ENCODE measurements at places on chromosomes 16 and 17.

GRCh38 chr17:73968680-73969079 is 234.8 kb upstream of the RPL38 start:
- DNase-seq = no peak

- no peak for DNase-seq
Observed at GRCh38 chr17:79108232-79108850, 33.7 kb downstream of the ENGASE start.

DNA sequence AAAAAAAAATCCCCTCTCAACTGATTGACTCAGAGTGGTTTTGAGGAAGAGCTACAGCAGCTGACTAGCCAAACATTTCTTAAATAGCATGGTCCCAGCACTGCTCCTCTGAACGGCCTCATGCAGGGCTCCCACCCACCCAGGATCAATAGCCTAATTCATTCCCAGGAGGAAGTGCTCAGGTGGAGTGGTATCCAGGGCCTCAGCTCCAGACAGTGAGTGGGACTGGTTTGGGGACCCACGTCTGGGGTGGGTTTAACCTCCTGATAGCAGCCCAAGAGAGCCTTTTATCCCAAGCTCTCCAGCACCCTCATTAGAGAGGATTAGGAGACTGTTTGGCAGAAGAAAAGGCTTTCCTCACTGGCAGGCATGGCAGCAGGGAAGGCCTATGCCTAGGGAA is 68.5 kb upstream of the CDH5 start:
- DNase-seq = no peak

- no peak for DNase-seq
Observed at GRCh38 chr17:42338427-42338985, 49.7 kb downstream of the STAT3 start.

DNA sequence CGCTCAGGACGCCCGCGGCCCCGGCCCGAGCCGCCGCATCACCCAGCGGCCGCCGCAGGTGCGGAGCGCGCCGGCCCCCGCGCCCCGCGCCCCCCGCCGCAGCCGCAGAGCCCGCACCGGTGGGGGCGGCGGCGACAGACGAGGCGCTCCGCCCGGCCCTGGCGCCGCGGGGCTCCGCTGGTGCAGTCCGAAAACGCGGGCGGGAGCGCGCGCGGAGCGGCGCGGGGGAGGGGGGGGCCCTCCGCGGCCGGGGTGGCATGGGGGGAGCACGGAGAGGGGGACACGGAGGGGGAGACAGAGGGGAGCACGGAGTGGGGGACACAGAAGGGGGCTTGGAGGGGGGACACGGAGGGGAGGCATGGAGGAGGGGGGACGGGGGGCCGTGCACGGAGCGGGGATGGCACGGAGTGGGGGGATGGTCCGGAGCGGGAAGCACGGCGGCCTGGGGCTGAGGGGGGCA is at the start of gene AATK:
AATK (minus strand) TSS at position 189 of the 460 bp plus-strand sequence. CDS start 229 bp downstream, outside the sequence.
- DNase-seq = no peak

DNA sequence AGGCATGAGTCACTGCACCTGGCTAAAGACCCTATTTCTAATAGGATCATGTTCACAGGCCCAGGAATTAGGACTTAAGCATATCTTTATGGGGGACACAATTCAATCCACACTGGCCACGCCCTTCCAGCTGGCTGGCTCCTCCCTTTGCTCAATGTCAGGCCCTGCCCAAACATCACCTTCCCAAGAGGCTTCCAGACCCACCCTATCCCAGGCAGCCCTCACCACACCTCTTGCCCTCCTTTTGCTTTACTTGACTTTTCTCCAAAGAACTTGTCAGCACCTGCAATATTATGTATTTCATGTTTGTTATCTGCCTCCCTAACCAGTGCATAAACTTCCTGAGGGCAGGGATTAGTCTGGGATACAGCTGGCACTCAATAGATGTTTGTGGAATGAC is 109.6 kb upstream of the CDH5 start:
- DNase-seq = no peak

- peak; percentile 76 for DNase-seq
Observed at GRCh38 chr16:11833951-11834695, 17.2 kb downstream of the RSL1D1 start.
